GOT3 (cell line): ENCODE measurements at places on chromosomes 5 and 9.

DNA sequence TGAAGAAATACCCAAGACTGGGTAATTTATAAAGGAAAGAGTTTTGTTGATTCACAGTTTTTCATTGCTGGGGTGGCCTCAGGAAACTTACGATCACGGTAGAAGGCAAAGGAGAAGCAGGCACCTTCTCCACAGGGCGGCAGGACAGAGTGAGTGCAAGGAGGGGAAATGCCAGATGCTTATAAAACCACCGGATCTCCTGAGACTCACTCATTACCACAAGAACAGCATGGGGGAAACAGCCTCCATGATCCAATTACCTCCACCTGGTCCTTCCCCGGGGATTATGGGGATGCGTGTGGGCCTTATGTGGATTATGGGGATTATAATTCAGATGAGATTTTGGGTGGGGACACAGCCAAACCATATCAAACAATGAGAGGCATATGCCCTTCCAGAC lies 18.5 kb upstream of the RORB start:
- no peak for DNase-seq

GRCh38 chr5:110757118-110757729 lies 18.4 kb downstream of the SLC25A46 start:
- DNase-seq: no peak

GRCh38 chr5:98144710-98145109 lies 628.8 kb upstream of the RGMB start:
- DNase-seq: no peak

DNA sequence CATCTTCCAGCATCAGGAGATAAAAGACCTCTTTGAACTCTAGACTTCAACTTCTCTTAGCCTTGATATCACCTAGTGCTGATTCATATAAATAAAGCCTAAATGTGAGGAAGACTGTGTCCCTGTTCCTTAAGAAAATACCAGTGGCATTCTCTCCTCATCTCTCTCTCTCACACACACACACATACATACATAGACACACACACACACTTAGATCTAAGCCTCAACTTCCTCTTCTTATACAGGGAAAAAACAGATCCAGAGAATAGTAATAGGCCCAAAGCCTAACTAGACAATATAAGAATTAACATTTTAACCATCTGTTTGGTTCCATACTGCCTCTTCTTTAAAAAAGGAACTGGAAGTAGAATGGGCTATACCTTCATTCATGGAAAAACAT lies 195.3 kb upstream of the NR4A3 start:
- DNase-seq: no peak

DNA sequence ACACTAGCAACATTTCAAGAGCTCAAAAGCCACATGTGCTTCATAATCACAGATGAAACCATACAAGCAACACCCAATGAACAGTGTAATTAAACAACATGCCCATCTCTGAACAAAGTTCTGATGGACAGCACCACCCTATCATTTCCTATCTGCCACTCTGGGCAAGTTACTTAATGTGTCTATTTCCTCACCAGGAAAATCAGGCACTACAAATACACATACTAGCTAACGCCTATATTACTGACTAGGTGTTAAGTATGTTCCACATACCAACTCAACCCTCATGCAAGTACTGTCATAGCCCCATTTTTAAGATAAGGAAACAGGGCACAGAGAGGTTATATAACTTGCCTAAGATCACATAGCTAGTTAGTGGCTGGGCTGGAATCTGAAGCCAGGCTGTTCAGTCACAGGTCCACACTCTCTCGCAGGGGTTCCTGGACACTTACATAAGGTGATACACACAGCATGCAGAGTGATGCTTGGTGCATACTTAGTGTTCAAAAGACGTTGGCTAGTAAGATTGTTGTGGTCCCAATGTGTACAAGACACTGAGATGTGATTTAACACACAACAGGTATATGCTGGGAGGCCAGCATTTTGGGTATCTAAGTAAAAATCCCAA lies 24.2 kb downstream of the CORO2A start:
- DNase-seq: no peak

DNA sequence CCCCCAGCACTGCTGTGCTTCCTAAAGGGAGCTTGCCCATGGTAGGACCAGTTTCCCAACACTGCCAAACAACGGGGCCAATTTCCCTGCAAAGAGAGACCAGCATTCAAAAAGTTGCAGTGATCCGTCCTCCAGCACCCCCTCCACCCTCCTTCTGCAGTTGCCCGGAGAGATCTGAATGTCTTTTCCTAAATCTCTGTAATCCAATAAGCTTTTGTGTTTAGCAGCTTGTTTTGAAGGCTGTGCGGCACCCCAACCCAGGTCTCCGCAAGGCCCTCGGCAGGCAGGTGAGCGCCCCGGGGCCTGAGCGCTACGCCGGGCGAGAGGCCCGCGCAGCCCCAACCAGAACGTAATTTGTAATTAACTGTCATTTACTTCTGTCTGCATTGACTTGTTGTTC lies 366.9 kb upstream of the IRX2 start:
- no peak for DNase-seq

- DNase-seq: no peak
Measured at GRCh38 chr5:10550222-10550995, 13.5 kb upstream of the ANKRD33B start.

GRCh38 chr5:179211068-179211467 lies 134.2 kb downstream of the ADAMTS2 start:
- DNase-seq: no peak

DNA sequence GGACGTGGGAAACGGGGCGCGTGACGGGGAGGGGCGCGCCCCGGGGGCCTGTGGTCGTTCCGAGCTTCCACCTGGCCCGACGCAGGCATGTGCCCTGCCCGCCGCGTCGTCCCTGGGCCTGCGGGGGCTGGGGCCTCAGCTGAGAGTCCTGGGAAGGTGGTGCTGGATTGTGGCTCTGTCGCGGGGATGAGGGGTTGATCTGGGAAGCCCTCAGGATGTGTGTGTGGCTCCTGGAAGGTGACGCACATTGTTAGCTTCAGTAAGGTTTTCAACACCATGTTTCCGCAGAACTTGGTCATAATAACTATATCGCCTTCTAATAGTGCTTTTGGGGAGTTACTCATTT lies 589.1 kb downstream of the MTRR start:
- no peak for DNase-seq

DNA sequence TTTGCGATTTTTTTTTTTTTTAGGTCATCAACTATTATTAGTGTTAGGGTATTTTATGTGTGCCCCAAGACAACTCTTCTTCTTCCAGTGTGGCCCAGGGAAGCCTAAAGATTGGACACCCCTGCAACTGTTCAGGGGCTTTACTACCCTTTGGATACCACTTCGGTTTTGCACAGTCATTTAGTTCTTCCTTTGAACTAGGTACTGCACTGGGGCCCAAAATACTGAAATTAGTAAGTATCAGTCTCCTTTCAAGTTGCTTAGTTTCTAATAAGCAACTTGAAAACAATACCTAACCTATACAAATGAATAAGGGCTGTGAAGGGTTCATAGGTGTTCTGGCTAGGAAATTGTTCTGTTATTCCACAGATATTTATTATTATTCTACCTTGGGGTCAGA lies 45.3 kb downstream of the CWC27 start:
- DNase-seq: no peak

GRCh38 chr9:70510157-70510770 lies 95.8 kb upstream of the KLF9 start:
- no peak for DNase-seq

GRCh38 chr9:16316911-16317817 lies 553.3 kb downstream of the BNC2 start:
- DNase-seq: no peak

DNA sequence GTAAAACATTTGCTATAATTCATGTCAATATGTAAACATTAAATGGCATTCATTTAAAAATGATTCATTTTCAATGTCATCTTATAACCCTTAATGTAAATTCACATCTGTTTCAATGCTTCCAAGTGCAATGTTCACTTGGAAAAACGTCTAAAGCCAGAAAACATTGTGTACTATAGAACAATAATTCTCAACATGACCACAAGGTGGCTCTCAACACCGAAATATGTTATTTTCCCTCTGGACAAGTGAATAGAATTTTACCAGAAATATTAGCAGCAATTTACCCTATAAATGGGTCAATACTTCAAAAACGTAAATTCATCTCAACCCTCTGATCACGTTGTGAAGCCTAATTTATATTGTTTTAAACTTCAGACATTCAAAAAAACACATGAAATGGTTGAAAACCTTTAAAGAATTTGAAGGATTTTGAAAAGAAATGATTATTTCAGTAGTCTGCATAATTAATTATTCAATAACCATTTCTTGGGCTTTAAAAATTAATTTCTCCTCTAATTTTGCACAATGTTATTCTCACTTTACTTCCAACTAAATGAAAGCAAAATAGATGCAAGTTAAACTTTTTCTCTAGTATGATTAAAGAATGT lies 11.0 kb downstream of the CDH10 start:
- DNase-seq: no peak

GRCh38 chr9:92097997-92098482 lies 17.2 kb downstream of the SPTLC1 start:
- DNase-seq: no peak

DNA sequence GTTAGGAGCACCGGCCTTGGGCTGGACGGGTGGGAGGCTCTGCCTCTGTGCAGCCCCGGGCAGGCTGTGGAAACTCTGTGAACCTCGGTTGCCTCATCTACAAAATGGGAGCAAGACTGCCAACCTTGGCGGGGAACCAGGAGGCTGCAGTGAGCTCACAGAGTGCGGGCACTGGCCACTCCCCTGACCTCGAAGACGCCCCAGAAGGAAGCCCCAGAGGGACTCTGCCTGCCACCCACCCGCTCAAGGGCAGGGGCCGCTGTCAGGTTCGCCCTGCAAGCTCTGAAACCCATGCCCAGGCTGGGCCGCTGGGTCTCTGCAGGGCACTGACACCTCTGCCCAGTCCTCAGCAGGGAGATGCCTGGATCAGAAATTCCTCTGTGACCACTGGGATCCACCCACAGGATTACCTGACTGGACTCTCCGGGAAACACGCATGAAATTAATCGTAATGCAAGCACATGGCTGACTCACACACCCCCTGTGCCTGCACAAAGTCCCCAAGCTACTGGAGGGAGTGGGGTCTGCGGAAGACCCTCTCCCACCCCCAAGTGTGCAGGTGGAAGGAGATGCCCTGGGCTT lies 7.4 kb downstream of the CCDC187 start:
- no peak for DNase-seq

DNA sequence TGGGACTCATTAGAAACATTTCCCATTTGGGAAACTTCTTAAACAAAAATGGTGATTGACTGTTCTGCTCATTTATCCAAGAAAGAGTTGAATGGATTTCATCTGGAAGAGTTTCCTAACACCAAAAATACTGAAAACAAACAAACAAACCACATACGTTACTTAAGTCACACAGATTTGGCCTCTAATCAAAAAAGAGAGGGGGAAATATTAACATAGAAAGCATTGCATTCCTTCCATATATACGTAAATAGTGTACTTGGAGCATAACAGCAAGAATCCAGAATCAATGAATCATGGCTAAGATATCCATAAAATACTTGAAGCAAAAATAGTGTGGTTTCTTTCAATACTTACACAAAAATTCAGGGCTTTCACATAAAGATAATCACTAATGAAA lies 189.8 kb upstream of the MAP3K1 start:
- no peak for DNase-seq

- no peak for DNase-seq
Measured at GRCh38 chr9:88034964-88035363, 60.6 kb upstream of the CDK20 start.

GRCh38 chr9:130446101-130446861 lies 1.5 kb downstream of the ASS1 start:
- DNase-seq: peak; percentile 23

DNA sequence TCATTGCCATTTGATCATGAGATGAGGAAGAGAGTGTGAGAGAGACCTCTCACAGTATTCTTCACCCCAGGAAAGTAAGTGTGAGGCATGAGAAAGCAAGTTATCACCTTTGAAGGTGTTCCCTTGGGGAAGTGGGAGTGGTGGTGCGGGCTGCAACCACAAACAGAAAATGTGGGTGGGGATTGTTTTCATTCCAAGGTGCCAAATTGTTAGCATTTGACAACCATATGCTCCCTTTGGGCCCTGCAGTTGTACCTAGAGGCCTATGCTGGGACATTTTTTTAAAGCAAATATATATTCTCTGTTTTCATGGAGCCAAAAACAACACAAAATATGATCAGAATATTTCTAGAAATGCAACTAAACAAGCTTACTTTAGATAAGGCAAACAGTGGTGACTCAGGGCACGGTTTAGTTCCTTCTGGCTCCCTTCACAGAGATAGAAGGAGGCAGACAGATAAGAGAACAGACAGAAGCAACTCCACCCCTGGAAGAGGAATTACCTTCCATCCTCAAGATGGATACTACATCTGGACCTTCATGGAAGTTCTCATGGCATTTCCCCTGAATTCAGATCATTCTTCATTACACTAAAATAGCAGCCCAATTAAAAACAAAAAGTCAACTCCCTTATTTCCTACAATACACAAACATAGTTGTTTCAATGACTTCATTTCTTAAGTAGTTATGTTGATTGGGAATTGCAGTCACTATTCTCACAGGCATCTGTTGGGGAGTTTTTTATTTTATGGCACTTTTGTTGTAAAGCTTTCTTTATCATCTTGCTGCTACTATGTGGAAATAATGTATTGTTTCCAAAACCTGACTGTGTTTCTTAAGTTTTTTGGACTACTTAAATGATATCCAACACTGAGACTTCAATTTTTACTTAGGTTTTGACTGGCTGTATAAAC lies 416.6 kb downstream of the PLK2 start:
- no peak for DNase-seq

DNA sequence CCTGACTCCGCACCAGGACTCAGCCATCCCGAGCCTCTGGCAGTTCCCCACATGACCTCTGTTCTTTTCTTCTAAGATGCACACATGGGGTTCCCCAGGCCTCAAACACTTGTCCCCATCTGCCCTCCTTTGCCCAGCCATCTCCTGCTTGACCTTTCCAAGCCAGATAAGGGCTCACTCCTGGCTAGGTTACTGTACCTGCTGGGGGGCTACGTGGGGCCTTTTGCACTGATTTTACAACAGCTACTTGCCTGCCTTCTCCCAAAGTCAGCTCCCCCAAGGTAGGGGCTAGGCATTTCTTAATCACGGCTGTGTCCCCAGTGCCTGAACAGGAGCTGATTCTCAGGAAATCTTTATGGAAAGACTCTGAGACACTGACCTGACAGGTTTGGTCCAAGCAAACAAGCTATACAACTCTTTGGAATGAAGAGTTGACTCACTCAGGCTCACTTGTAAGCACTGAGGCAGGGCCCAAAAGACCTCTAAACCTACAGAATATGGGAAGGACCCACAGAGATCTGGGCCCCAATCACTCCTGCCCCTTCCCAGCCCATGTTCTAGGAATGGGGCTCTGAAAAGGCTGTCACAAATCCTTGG lies 2.5 kb downstream of the MACROH2A1 start:
- no peak for DNase-seq

DNA sequence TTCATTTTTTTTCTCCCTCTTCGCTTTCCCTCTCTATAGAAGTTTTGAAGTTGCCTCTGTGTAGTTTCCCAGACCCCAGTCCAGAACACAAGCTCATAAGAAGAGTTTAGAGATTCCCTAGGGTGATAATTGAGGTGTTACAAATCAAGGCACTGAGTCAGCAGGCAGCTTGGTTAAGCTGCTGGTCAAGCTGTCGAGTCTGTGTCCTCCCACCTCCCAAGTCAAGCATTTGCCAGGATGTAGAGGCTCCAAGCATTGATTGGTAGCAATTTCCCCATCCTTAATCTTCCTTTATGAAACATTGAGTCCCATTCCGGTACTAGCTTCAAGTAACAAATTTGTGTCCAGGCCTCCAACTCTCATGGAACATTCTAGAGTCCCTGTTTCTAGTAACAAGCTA lies 47.5 kb upstream of the SLC1A1 start:
- DNase-seq: no peak
